Coronary artery (tissue), 2 donors: ENCODE measurements at places on chromosomes 6 and 20.
A peak's percentile ranks its signal among the peaks of the same experiment; 100 is the strongest.

DNA sequence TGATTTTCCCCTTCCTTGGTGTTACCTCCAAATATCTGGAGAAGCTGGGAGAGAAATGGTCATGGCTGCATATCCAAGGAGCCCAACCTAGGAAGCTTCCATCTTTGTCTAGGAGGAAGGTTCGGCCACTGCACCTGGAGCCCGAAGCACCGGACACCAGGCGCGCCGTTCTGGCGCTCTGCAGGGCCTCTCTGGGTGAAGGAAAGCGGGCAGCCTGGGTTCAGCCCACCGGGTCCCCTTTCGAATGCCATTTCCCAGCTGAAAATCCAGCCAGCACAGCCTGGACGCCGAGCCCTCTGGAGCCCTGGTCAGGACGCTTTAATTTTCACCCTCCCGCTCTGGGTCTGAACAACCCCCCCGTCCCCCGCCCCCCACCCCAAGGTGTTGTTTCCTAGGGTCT lies 1.2 kb downstream of the LINC00237 start:
- no peak for DNase-seq

DNA sequence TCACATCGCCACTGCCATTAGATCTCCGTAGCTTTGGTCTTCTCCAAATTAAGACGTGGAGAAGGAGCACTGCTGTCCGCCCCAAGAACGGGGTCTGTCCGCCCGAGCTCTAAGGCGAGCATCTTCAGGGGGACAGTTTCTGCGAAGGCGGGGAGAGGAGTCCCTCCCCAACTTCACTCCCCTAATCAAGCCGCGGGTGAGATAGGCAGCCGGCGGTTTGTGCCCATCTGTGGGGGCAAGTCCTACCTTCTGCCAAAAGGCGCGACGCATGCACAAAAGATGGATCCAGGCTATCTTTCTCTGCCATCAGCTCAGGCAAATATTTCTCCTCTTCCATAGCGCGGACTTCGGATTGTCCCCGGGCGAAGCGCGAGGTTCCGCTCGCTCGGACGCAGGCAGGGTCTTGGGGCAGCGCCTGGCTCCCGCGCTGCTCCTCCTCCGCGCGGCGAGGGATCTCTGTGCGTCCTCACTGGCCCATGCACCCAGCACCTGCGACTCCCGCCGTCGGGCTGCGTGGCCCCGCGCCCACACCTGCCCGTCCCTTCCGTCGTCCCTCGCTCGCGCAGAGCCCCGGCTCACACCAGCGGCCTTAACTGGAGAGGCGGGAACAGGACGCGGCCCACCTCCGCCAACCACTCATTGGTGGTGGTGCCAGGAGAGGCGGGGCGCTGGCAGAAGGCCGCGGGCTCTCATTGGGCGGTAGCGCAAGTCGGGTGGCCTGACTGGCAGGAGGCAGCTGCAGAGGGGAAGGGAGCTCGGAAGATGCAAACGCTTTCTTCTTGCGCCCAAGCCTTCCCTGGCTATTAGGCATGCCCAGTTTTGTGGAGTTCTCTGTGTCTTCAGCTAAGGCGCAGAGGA lies at the start of gene KHDRBS2:
KHDRBS2 (minus strand) TSS at position 614 of the 858 bp plus-strand sequence.
- peak; percentile 77 for DNase-seq

GRCh38 chr6:28326371-28326948 lies 9.5 kb downstream of the ZSCAN31 start:
- no peak for DNase-seq

DNA sequence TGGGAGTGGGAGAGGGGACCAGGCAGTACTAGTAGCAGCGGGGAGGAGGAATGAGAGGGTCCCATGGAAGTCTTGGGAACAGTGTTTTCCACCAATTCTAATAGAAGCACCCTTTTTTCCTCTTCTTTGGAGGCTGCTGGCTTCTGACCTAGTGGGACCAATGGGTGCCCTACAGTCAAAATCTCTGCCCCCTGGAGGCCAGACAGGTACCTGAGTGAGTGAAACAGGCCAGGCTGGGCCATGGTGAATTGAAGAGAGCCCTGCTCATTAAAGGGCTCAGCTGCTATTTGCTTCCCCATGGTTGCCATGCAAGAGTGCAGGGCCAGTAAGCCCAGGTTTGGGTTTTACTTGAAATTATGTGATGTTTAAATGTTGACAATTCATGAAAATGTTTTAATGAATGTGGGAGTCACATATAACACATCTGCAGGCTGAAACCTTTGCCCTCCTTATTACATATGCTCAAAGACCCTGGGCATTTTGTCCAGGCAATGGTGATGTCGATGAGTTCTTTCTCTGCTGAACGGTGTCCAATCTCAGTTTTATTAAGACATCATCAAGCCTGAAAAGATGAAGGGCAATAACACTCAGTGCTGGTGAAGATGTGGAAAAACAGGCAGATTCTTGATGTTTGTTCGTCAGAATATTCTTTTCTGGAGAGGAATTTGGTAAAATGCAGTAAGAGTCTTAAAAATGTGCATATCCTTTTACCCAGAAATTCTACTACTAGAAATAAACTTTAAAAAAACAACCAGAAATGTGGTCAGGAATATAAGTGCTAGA lies 42.3 kb upstream of the OCSTAMP start:
- DNase-seq: no peak

- DNase-seq: no peak
Measured at GRCh38 chr20:36777167-36777566, 3.6 kb upstream of the DSN1 start.

GRCh38 chr20:62269871-62270270 lies 31.6 kb downstream of the OSBPL2 start:
- DNase-seq: no peak

DNA sequence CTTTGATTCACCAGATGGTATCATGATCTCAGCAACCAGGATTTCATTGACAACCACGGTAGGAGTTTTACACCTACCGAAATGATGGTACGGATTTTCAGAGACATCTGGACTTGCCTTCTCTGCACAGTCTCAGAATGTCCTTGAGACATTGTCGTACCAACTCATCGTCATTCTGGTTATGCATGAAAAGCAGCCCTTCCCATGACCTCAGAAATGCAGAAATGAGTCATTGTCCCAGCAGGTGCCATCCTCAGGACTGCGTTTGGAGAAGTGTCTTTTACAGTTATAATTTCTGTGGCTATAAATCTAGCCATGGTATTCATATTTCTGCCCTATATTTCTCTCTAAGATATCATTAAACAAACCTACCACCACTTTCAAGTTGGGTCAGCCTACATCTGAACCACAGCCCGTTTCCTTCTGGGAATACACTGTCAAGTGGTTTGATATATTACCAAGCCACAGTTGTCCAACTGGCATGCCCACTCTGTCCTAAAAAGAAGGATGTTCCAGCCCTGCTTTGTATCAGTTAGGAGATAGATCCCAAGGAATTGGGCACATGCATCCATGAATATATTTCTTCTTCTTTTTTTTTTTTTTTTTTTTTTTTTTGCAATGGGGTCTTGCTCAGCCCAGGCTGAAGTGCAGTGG lies 7.5 kb upstream of the BFSP1 start:
- no peak for DNase-seq

DNA sequence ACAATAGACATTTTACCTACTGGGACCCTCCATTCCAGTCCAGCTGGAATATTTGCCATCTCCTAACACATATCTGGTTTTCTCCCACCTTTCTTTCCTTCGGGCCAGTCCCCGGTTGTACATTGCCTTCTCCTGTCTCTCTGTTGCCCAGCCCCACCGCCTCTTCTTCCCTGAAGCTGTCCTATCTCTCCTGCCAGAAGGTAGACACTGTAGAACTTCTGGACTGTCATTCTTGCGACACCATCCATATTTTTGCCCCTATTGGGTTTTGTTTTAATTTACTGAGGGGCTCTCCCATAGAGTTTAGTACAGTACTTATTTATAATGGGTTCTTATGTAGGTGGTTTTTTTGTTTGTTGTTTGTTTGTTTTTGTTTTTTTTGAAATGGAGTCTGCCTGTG lies 4.9 kb downstream of the PTK7 start:
- DNase-seq: no peak

GRCh38 chr6:84643778-84644177 lies 120.6 kb downstream of the TBX18 start:
- DNase-seq: no peak

GRCh38 chr6:92767101-92767500 lies 652.3 kb downstream of the EPHA7 start:
- DNase-seq: no peak

GRCh38 chr6:43393602-43394001 lies 24.2 kb upstream of the ZNF318 start:
- DNase-seq: no peak

GRCh38 chr20:63577317-63577894 lies 3.4 kb upstream of the HELZ2 start:
- DNase-seq: no peak
